ENCODE measurements at places on chromosomes 13 and 19. TPM values are rescaled to one million over a fixed set of nuclear protein-coding genes. Genes with fewer than 3 reads are reported as not detected.

Gene FEM1A
- total RNA-seq: 10.0 TPM

Gene ATP4B
- total RNA-seq: not detected

Gene CNFN
- total RNA-seq: not detected

GRCh38 chr13:29510651-29511084 lies 84.8 kb downstream of the SLC7A1 start:
- no peaks in the 10 kb centered on the region for H3K36me3 ChIP-seq
- no peaks in the 10 kb centered on the region for H3K27me3 ChIP-seq
- no peaks in the 10 kb centered on the region for H3K4me1 ChIP-seq
- no peak for DNase-seq
- H3K4me3 ChIP-seq: no peak overlapping the region

DNA sequence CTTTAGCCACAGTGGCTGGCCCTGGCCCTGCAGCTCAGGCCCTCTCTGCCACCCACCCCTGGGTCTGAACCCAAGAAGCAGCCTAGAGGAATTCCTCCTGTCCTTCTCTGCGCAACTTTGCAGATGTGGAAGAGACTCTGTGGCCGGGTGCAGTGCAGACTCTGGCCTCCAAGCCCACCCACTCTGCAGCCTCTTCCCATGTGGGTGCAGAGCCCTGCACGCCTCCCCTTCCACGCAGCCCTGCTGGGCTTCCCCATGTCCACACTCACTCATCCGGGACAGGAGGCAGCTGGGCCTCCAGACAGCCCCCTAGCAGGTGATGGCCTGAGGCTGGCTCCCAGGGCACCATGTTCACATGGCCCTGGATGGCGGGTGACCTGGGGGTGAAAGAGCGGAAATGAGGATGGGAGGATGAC lies 2.5 kb downstream of the TEX29 start:
- DNase-seq: no peak
- H3K27me3 ChIP-seq: no peaks in the 10 kb centered on the region
- H3K4me1 ChIP-seq: no peaks in the 10 kb centered on the region
- no peaks in the 10 kb centered on the region for H3K36me3 ChIP-seq
- H3K4me3 ChIP-seq: no peak overlapping the region

DNA sequence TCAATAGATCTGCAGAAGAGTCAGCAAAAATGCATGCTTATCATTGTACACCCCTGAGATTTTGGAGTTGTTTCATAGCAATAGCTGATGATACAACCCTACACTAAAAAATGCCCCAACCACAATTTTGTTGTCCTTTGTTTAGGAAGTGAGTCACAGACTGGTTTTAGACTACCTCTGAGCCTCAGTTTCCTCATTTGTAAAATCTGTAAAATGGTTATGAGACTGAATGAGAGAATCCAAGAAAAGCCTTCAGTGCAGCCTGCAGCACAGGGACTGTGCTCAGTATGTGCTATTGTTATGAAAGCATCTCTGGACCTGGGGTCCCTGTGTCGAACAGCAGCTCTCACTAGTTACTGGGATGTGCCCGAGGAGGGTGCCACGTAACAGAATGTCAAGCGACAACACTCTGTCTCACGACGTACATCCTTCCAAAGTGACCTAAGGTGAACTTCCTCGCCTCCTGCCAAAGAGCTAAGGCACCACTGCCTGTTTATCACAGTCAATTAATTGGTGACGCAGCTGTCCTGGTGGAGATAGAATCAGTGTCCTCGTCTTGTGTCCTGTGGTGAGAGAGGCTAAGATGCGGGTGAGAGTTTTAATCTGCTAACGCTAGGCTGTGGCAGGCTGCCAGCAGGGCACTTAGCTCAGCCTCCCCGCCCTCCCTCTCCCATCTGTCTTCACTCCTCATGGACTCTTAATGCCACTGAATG lies 18.1 kb downstream of the DHRS12 start:
- DNase-seq: no peak
- H3K27ac ChIP-seq: peak overlapping the region; percentile 9

All from liver (tissue), 10 donors.